ENCODE measurements at places on chromosomes 1 and 21.

DNA sequence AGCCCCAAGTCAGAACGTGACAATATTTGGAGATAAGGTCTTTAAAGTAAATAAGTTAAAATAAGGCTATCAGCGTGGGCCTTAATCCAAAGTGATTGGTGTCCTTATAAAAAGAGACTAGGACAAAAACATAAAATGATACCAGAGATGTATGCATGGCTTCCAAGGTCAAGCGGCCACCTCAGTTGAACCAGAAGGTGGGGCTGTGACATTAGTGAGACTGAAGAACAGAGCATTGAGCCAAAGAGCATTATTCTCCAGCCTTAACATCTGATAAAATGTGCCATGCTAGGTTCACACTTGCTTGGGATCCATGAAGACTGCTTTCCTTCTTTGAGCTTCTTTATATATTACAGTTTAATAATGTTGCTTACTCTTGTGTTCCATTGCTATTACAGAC lies 554.6 kb downstream of the PLA2G4A start:
- DNase-seq: no peak

DNA sequence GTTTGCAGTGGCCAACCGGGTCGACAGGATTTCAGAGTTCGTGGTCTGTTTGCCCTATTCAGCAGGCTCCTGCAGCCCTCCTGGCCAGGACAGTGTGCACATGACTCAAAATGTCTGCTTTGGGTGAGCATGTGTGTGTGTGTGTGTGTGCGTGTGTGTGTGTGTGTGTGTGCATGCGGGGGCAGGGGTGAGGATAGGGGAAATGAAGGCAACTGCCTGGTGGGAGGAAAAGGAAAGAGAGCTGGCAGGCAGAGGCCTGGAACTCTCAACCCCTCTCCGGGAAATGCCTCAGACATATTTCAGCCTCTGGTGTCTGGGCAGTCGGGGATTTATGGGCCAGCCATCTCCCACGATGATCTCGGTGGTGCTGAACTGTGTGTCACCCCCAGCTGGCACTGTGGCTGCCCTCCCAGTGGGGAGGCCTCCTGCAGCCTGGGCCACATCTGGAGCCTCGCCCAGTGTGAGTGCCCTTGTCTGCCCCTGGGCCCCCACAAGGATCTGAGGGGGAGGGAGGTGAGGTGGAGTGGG lies 15.2 kb downstream of the CDCP2 start:
- no peak for DNase-seq

DNA sequence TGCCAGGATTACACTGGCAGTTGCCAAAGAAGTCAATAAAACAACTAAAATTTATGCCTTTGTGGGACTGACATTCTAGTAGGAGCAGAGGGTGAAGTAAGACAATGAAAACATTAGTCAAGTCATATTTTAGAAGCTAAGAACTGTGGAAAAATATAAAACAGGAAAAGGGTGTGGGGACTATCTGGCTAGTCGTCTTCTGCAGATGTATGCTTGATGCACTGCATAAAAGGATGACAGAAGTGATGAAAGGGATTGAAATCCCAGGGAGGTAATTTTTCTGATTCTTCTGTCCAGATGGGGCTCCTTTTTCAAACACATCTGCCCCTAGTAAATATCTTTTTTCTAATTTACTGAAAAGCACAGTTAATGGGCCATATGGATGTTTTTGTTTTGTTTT lies 706.3 kb downstream of the ADGRL2 start:
- DNase-seq: peak; percentile 58

DNA sequence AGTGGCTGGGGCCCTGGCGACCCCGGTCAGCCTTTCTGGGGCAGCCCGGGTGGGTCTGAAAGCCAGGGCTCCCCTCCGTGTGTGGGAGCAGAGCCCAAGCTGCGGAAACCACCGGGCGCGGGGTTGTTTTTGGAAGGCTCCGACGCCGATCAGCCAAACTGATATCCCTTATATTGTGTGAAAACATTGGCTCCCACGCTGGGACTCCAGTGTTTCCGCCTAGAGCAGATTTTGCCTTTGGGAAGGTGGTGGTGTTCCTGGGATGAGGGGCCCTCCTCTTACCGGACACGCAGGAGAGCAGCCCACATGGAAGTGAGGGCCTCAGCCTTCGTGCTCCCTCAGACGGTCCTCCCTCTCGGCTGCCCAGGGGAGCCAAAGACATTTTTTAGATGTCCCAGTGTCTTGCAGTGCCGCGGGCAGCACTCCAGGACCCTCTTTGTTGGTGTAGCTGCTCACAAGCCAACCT lies 54.3 kb downstream of the NGF start:
- DNase-seq: no peak

GRCh38 chr1:232328486-232329102 lies 301.3 kb downstream of the SIPA1L2 start:
- no peak for DNase-seq

DNA sequence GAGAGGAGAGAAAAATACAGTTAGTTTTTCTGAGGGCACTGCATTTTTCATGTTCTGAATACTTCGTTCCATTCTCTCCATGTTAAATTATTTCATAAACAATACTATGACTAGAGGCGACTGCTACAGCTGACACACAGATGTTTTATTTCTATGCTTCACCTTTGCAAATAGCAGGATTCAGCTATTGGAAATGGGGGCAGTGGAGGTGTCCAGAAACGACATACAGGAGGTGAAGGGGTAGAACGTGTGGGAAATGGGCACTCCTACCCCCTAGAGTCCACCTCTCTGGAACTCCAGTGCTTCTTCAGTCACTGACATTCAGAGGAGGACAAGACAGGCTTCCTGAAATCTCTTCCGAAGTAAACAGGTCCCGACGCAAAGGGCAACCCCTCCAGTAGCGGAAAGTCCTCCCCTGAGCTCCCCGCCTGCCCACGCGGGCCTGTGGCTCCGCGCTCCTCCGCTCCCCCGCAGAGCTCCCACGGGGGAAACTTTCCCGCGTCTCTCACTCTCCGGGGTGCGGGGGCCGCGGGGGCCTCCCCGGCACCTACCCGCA lies 480 bp downstream of the DPYD start:
- no peak for DNase-seq

GRCh38 chr1:81547912-81548303 lies 252.8 kb upstream of the ADGRL2 start:
- no peak for DNase-seq

DNA sequence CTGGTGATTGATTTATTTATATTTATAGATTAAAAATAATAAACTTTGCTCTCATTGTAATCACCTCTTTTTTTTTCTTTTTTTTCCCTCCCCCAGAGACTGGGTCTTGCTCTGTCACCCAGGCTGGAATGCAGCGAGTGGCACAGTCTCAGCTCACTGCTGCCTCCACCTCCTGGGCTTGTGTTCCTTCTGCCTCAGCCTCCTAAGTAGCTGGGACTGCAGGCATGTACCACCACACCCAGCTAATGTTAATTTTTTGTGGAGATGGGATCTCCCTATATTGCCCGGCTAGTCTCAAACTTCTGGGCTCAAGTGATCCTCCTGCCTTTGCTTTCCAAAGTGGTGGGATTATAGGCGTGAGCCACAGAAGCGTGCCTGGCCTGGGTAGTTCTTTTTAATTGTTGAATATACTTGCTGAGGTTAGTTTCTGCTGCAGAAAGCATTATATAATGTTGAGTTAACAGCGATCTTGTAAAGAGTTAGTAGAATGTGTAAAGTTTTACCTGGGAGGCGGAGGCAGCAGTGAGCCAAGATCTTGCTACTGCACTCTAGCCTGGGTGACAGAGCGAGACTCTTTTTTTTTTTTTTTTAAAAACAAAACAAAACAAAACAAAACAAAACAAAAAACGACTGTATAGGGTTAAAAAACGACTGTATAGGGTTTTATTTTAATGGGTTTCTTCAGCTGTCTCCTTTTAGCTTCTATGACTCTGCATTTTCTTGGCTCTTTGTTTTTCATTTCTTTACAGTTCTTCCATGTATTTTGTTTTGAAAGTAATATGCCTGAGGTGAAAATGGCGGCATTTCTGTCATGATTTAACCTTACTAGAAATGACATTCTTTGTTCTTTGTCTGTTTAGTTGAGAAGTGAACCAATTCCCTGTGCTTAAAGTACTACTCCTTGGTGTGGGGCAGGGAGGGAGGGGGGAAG lies 82.7 kb downstream of the CAMTA1 start:
- no peak for DNase-seq

DNA sequence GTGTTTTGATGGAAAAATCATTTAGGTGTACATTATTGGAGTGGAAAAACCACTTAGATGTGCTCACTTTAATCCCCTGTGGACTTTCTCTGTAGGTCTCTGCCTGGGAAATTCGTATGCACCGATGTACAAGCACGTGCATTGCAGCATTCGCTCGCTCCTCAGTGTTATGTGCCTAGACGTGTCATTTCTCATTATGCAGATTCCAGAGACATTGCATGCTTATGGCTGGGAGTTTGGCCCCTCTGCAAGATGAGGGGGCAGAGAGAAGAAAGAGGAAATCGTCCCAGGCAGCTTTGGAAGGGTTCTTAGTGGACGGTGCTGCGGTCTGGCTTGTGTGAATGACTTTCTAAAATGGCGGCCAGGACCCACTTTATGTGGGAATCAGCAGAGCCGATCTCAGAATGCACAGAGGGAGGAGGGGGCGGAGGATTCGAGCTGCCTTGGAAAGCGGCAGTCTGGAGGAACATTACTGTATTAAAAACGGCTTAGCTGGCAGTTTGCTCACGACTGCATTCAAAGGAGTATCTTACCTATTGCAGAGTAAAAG lies 2.3 kb downstream of the SPEN start:
- peak; percentile 54 for DNase-seq

DNA sequence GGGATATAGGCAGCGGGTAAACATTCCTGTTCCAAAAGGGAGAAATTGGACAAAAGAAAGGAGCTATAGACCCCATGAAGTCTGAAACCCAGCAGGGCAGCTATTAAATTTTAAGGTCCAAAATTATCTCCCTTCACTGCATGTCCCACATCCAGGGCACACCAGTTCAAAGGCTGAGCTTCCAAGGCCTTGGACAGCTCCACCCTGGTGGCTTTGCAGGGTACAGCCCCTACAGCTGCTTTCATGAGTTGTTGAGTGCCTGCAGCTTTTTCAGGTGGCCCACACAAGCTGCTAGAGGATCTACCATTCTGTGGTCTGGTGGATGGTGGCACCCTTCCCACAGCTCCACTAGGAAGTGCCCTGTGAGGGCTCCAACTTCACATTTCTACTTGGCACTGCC lies 662.5 kb upstream of the PKN2 start:
- DNase-seq: no peak

- DNase-seq: no peak
Observed at GRCh38 chr1:3671371-3672180, 19.3 kb downstream of the TP73 start.

- no peak for DNase-seq
Observed at GRCh38 chr1:9809100-9809510, 14.7 kb downstream of the CLSTN1 start.

GRCh38 chr1:162035241-162035640 lies 11.6 kb upstream of the OLFML2B start:
- no peak for DNase-seq

- DNase-seq: no peak
Observed at GRCh38 chr1:101181930-101182329, 54.9 kb upstream of the S1PR1 start.

DNA sequence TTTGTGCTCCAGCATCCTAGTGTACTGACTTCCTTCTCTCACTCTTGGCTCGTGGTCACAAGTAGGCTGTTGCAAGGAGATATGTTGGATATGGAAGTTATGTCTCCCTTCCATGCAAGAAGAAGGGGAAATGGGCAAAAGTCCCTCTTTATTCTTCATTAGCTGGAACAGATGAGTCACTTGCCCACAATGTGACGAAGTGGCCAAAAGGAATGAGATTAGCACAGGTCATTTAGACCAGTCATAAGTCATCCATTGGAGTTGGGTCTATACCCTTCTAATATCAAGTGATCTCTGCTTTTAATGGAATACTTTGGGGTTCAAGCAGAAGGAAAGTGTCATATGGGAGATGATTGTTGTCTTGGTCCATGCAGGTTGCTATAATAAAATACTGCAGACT lies 91.2 kb upstream of the NGF start:
- no peak for DNase-seq

DNA sequence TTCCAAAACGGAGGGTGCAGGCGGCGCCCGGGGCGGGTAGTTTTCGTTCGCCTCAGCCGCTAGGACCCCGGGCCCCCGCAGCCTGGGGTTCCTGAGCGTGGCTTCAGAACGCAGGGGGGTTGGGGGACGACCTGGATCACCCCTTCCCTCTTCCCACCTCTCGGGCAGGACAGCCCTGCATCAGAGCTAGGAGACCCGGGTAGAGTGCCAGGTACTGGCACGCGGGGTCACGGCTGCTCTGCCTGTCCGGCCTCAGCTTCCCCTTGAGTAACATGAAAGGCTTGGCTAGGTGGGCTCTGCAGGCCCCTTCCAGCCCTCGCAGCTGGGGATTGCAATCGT lies 484 bp downstream of the DFFB start:
- DNase-seq: no peak

DNA sequence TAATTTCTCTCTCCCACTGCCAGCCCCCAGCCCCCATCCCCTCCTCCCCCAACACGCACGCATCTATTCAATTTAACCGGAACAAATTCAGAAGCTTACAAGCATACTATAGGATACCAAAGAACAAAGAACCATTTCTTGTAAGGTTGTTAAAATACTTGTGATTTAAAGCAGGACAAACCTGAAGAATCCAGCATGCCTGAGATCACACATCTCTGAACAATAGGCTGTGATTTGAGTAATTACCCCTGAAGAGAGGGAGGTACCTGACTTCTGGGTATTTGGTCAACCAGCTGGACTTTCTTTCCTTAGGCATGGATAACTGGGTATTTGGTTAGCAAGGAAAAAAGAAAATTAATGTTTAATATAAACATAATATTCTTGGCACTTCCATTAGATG lies 105.1 kb downstream of the NMNAT2 start:
- DNase-seq: no peak

GRCh38 chr1:212139526-212140135 lies 104.1 kb downstream of the DTL start:
- DNase-seq: no peak

DNA sequence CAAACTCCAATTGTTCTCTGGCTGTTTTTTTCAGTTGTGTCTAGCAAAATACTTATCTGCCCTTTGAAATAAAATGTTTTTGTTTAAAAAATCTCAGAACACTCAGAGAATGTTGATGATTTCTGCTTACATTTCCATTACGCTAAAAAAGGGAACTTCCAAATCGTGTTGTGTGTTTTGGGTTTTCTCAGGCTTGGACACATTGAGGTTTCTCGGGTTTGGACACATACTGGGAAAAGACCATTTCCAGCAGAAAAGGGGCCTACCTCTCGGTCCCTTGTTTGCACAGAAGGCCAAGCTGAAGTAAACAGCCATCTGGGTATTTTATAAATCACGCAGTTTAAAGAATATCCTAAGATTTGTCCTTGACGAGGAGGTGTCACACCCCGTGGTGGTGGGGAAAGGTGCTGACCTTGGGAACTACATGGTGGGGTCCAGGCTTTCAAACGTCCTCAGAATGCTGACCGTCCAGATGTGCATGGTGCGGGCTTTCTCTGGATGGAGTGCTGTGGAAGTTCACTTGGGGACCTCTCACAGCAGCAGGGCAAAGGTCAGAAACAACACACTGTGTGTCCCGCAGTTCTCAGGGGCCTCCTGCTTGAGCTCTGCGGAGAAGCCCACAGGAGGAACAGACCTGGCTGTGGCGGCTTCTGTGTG lies 67.8 kb downstream of the SLC37A1 start:
- no peak for DNase-seq

All from NCI-H1694 (cell line).